Ecto neural progenitor cell (in vitro differentiated cells): ENCODE measurements at places on chromosomes 3 and 15.

DNA sequence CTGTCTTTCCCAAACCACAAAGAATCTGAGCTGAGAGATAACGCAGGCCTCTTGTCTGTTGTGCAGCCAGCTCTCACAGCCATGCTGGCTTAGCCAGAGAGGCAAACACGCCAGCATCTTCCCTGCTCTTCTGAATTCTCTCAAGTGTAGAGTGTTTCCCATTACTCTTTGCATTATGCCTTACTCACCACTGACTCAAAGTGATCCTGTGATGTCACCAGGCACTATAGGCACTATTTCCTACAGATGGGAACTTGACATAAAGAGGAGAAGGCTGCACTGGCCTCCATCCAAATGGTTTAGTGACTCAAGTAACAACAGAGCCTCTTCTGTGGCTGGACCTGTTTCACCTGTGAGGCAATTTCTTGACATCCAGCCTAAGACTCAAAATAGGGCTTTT lies 44.4 kb downstream of the PDZRN3 start:
- no peak for DNase-seq

DNA sequence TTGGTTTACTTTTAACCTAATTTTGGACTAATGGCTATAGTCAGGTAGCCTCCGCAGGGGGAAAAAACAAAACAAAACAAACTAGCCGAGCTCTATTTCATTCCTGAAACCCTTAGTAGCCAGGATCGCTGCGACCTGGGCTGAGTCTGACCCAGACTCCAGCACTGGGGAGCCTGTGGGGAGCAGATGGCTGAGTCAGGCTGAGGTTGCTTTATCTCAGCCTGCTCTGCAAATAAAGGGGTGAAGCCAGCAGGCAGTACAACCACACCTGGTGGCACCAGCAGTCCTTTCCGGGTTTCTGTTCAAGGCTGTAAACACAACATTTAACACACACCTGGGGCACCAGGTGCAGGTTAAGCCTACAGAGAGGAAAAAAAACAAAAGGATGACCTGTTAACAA lies 27.3 kb downstream of the ABHD2 start:
- no peak for DNase-seq

- DNase-seq, result no peak
Observed at GRCh38 chr15:93861956-93862741, 369.2 kb upstream of the MCTP2 start.

DNA sequence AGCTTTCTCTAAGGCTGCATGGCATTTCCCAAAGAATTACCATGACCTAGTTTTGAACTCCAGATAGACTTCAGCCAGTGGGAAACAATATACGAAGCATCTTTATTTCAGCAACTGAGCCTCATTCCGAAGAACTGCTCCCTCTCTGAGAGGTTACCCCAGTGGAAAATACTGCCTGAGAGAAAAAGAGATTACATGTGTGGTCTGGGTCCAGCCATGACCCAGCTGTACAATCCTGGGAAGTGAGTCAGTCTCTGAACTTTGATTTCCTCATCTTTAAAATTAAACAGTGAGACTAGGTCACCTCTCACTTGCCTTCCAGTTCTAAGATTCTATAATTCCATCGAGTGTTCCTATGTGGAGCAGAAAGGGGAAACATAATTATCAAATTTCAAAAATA lies 42.4 kb downstream of the TNIK start:
- DNase-seq, result no peak
